ENCODE measurements at places on chromosomes 6 and 20.
A peak's percentile ranks its signal among the peaks of the same experiment; 100 is the strongest.

- DNase-seq: no peak
Measured at GRCh38 chr6:128532827-128533226, 12.4 kb upstream of the PTPRK start.

GRCh38 chr6:93088621-93089501 is 330.5 kb downstream of the EPHA7 start:
- no peak for DNase-seq

- DNase-seq: no peak
Measured at GRCh38 chr20:21623781-21624094, 81.7 kb upstream of the PAX1 start.

GRCh38 chr20:57622579-57623381 is 2.6 kb upstream of the ZBP1 start:
- DNase-seq: peak; percentile 45

- DNase-seq: no peak
Measured at GRCh38 chr6:113057567-113058053, 710.5 kb downstream of the RFPL4B start.

GRCh38 chr6:138803861-138804260 is 8.0 kb downstream of the ECT2L start:
- no peak for DNase-seq

GRCh38 chr6:44193307-44193910 is 23.3 kb upstream of the MYMX start:
- no peak for DNase-seq

DNA sequence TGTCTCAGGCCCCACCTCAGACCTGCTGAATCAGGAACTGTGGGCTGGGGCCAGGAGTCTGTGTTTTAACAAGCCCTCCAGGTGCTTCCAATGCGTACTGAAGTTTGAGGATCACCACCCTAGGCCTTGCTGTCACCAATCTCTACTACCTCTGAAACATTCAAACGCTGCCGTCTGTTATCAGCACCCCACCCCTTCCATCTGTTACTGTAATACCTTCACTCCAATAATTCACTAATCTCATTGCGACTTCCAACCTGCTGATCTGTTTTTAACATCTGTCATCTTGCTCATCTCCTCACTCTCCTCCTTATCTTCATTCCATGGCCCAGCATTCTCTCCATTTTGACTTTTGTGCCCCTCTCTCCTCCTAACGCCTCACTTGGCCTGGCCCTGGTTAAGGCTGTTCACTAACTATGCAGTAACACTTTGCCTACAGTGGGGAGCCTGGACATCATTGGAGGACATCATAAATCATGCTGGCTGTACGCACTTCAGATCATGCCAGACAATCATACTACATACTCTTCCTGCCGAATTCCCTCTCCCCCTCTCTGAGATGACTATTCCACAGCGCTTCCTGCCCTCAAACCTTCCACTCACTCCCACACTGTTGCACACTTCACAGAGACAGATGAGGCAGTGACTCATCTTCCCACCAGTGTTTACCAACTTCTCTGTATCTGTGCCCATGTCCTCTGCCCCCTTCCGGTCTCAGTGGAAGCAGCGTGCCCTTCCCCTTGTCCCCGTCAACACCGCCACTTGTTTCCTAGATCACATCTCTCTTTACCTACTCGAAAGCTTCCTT is 3.0 kb upstream of the GUCA1B start:
- no peak for DNase-seq

- DNase-seq: no peak
Measured at GRCh38 chr6:11432091-11432490, 105.5 kb upstream of the TMEM170B start.

DNA sequence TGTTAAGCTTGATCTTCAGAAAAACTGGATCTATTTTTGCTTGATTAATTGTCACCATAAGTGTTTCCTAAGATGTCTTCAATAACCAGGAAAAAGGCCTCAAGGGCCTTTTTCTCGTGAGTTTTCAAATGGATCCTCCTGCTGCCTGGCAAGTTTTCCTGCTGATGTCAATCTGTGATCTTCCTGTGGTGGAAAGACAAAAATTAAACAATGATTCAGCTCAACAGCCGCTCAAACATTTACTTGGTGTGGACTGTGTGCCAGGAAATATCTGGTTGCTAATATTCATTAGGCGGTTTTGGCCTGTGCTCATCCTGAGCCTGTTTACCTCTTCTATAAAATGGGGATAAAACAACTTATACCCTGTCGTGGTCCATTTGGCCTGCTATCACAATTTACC is 35.4 kb upstream of the SSTR4 start:
- no peak for DNase-seq

GRCh38 chr20:4972506-4973251 is 28.6 kb downstream of the SLC23A2 start:
- no peak for DNase-seq

DNA sequence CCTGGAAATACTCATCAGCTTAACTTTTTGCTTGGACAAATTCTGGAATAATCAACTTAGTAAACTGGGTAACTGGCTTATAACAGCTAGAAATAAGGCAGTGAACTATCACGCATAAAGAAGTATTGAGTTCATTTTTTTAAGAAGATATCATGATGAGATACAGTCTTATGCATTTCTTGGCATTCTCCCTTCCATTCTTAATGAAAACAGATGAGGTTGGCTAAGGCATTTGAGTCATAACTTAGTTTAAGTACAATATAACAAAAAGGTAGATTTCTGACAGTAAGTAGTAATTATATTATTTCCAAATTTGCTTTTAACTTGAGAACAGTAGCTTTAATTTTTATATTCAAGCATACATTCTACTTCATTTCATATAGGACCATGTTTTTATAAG is 56.1 kb downstream of the SAMD5 start:
- DNase-seq: no peak

GRCh38 chr20:42576167-42576566 is 613.5 kb downstream of the PTPRT start:
- DNase-seq: no peak

- no peak for DNase-seq
Measured at GRCh38 chr6:130620338-130620781, 206.8 kb upstream of the SMLR1 start.

- DNase-seq: no peak
Measured at GRCh38 chr20:5570452-5570851, 179.7 kb upstream of the SHLD1 start.

GRCh38 chr6:109301418-109301817 is 80.8 kb downstream of the CD164 start:
- DNase-seq: no peak

DNA sequence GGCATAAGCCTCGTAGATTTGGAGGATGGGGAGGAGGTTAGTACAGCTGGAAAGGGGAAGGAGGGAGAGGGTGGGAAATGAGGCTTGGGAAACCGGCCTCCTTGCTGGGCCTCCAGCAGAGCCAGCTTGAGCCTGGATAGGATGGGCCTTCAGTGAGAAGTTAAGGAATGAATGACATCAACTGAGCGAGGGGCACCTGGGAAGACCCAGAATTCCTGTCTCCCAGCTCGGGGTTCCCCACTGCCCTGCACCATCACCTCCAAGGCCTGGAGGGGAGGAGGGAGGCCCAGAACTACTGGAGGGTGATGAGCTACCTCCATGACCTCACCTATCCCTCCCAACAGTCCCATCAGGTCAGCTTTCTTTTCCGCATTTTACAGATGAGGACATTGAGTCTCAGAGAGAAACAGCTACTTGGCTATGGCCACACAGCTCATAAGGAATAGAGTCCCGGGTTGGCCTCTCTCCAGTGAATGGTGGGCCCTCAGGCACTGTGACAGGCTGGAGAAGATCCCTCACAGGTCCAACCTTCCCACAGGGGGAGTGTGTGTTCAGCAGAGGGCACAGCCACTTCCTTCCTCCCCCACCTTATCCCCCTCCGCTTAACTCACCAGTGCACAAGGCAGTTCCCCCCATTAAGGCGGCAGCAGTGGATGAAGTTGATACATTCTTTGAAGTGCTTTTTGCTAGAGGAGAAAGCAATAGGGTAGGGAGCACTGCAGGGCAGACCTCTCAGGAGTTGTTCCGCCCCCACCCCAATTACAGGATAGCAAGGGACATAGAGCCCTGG is 6.8 kb downstream of the DUSP15 start:
- DNase-seq: no peak

DNA sequence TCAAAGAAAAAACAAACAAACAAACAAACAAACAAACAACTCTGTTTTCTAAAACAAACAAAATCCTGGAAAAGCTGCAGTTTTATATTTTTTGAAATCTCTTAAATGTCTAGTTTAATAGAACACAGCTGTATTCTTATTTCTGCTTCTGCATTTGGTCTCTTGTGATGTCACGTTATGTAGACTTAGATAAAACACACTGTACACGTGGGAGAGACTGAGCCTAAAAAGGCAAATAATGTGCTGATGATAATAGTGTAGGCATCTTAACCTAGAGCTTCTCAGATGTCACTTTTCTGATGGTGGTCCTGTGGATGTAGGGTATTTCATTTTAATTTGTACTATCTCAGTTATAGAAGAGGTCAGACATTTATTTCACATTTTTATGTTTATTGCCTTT is 261.7 kb downstream of the UTRN start:
- no peak for DNase-seq

DNA sequence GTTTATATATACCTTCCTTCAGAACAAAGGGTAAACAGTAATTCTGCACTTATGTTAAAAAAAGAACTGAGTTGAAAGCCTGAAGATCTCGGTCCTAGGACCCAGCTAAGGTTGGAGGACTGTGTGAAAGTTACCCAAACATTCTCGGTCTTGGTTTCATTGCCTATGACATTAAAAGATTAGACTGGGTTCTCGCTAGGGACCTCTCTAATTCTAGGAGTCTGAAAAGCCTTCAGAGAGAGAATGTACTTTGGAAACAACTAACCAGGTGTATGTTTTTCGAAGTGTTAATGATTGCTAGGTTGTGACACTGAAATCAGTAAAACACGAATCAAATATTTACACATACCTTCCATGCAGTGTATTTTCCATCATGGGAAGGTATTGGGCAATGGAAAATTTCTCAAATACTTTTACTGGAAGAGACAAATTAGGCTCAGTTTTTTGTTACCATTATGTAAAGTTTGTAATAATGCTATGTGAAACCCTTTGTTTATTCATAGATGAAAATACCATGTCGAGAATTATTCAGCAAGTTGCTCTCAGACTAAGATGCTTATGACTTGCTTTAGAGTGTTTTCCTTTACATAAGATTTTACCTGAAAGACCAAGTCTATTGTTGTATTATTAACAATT is 113.7 kb upstream of the LOC128125822 start:
- no peak for DNase-seq

DNA sequence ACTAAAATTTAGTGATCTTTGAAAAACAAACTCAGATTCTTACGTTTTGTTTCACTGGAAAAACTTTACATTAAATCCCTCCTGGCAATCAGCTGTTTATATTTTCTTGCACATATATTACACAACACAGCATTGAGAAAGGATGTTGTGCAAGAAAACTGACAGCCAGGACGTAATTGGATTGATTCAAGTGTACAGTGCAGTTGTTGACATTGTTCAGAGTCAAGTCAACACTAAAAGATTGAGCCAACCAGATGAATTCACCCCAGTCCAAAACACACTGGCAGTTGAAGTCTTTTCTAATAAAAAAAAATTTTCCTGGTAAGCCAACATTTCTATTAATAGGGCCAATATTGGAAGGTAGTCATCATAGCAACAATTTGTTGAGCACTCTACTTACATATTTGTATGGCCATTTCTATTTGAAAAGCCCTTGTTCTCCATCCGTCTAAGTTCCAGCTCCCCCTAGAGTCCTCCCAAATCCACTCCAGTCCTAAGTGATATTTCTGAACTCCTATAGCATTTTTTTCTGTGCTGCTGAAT is 20.9 kb upstream of the VNN1 start:
- DNase-seq: no peak

GRCh38 chr6:145819994-145820393 is 5.4 kb upstream of the FBXO30 start:
- DNase-seq: no peak

DNA sequence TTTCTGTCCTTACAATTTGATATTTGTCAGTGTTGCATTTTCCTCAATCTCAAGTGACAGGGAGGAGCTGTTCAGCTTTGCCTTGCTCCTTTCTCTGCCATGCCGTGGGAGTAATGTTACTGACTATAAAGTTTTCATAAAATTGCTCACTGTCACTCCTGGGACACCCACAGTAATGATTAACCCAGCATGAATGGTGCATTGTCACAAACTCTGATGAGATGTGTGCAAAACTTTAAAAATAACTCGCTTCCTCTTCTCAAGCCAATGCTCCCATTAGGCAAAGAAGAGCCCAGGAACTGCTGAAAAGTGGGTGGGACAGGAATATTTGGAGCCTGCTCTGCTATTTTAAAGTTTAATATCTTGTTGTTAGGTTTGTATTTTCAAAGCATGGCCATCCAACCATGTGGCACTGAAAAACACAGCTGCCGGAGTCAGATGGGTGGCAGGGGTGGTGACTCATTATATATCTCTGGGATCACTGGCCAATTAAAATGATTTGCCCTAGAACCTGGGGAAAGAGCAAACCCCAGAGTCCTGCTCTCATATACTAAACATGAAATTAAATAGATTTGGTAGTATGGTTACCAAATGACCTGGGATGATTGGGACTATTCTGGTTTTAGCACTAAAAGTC is 260.1 kb downstream of the BTBD3 start:
- DNase-seq: no peak

- DNase-seq: no peak
Measured at GRCh38 chr6:73738367-73739028, 42.5 kb downstream of the CD109 start.

DNA sequence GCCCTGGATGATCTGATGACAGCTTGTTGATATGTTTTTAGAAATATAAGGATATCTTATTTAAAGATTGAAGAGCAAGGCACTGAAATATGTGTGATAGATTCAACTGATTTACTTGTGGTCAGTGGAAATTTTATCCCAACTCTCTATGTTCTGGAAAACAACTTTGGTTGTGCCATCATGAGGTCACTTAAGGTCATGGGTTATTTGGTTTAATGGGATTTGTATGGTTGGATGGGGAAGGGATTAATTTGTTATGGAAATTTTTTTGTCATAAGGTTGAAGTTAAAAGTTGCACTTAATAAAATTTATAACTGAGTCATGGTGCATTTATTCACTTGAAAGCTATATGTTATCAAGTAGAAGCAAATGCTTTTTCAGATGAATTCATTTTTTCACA is 214.3 kb upstream of the LAMP5 start:
- no peak for DNase-seq

- no peak for DNase-seq
Measured at GRCh38 chr20:25309395-25310267, 61.7 kb downstream of the PYGB start.

- no peak for DNase-seq
Measured at GRCh38 chr6:159102373-159103160, 57.8 kb upstream of the TAGAP start.

- DNase-seq: no peak
Measured at GRCh38 chr20:33835615-33836172, 24.5 kb downstream of the CHMP4B start.

DNA sequence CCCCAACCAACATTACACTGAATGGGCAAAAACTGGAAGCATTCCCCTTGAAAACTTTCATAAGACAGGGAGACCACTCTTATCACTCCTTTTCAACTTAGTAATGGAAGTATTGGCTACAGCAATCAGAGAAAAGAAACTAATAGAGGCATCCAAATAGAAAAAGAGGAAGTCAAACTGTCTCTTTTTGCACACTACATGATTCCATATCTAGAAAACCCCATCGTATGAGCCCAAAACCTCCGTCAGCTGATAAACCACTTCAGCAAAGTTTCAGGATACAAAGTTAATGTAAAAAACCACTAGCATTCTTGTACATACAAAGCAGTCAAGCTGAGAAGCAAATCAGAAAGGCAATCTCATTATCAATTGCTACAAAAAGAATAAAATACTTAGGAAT is 580.4 kb upstream of the PTCHD4 start:
- no peak for DNase-seq

GRCh38 chr20:38747495-38748096 is 664 bp upstream of the ACTR5 start:
- DNase-seq: no peak

- DNase-seq: no peak
Measured at GRCh38 chr20:35985806-35986205, 17.4 kb downstream of the CNBD2 start.
